DND-41 (cell line): ENCODE measurements at places on chromosomes 12 and 14.

DNA sequence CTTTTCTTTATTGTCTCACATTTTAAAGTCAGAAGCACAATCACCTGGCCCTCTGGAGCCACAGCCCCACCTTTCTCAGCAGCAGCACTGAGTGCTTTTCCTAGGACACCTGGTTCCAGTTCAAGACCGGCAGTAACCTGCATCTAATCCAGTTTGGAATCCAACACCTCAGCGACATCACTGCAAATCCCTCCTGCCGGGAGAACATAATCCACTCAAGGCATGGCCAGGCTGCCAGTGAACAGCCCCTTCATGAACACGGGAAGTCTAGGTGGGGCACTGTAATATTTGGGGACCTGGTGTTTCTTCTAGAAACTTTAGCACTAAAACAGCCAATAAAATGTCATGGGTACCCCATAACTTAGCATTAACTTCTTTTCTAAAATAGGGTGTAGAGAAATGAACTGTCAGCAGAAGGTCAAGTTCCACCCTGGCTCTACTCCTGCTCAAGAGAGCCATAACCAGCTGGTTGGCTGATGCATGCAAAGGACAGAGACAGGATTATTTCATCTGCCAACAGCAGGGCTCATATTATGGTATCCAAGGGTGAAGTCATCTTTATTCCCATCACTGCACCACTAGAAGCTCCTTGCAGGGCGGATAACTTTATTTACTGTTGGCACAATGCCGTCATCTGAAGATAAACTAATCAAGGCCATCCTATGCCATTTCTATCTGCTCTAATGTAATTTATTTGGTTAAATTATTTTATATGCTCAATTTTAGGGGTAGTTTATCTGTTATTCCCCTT is 76.7 kb downstream of the TTC7B start:
- DNase-seq, result no peak

DNA sequence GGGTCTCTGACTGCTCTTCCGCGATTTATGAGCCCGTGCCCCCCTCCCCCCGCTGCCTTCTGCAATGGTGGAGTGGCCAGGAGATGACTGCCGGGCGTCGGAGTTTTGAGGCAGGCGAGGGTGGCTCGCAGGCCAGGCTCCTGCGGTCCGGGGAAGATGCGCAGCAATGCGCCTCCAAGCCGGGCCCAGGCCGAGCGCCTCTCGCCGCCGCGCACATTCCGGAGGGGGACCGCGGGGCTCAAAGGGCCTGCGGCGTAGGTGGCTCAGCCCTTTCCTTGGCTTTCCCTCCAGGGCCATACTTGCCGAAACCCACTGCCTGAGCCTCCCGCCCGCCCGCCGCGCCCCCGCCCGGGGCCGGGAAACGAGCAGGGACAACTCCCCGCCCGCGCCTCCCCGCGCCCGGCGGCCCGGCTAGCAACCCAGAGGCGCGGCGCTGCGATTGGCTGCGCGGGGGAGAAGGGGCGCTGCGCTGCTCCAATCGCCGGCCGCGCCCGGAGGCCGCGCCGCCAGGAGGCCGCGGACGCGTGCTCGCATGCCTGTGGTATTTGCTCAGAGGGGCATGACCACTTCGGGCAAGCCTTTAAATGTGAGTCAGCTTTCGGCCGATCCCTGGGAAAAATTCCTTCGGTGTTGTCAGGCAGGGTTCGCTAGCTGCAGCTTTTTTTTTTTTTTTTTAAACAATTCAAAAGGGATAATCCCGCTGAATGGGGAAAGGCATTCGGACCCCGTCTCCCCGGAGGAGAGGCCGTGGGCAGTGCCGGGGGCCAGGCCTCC is 157.9 kb upstream of the PARP11 start:
- DNase-seq, result no peak

- no peak for DNase-seq
Observed at GRCh38 chr12:10669533-10669932, 4.3 kb downstream of the STYK1 start.

- DNase-seq, result no peak
Observed at GRCh38 chr12:115710104-115710564, 567.4 kb downstream of the MED13L start.

DNA sequence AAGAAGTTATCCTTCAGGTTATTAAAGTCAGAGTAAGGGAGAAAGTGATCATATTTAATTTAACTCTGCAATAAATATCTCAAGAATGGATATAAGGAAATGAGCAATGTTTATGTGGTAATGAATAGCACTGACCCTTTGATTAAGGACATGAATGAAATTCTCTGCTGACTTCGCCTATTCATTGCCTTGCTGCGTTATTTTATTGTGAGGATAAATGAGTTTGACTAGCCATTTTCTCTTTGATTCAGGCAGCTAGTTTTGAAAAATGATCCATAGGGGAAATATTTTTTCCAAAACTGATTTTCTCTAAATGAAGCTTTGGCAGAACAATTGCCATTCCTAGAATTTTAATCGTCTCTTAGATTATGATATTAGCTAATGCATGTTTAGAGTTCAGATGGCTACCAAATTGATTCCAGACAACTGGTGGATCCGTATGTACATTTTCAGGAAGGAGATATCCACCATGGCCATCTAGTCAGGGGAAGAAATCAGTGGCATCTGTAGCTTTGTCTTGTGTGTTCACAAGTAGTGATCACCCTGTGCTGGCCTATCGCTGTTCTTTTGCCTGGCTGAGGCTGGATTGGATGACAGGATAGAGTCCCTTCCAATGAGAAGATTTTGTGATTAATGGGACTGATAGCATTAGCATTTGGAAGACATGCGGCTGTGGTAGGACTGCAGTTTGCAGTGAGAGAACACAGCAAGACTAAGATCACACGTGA is 302.3 kb upstream of the RGS6 start:
- DNase-seq, result no peak

- DNase-seq, result no peak
Observed at GRCh38 chr12:9721394-9722092, 11.4 kb downstream of the CLECL1 start.

GRCh38 chr12:24081092-24081529 is 131.6 kb upstream of the SOX5 start:
- DNase-seq, result no peak

- no peak for DNase-seq
Observed at GRCh38 chr14:79137045-79137430, 966.9 kb downstream of the NRXN3 start.

DNA sequence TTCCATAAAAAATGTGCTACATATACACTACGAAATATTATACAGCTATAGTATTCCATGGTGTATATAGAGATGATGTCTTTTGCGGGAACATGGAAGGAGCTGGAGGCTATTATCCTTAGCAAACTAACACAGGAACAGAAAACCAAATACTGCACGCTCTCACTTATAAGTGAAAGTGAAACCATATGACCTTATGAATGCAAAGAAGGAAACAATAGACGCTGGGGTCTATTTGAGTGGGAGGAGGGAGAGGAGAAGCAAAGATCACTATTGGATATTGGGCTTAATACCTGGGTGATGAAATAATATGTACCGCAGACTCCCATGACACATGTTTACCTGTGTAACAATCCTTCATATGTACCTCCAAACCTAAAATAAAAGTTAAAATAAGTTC is 142.8 kb downstream of the LRFN5 start:
- peak; percentile 9 for DNase-seq

GRCh38 chr12:27657296-27657695 is 39.0 kb upstream of the REP15 start:
- no peak for DNase-seq

DNA sequence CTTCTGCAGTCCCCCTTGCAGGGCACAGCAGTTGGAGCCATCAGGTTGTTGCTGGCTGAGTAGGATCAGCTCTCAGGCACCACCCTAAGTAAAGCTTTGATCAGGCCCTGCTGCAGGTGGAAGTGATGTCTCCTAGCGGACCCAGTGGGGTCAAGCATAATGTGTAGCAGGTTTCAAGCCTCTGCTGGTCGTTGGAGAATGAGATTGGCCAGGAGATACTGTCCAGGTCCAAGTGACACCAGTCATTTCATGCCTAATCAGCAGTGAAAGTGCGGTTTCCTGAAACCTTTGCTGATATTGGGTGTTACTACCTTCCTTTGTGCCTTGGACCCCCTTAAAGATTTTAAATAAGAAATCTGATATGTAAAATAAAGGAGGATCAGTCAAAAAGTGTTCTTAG is 72.6 kb downstream of the SUSD6 start:
- no peak for DNase-seq

GRCh38 chr12:51905471-51906429 is 1.6 kb upstream of the ACVRL1 start:
- no peak for DNase-seq

DNA sequence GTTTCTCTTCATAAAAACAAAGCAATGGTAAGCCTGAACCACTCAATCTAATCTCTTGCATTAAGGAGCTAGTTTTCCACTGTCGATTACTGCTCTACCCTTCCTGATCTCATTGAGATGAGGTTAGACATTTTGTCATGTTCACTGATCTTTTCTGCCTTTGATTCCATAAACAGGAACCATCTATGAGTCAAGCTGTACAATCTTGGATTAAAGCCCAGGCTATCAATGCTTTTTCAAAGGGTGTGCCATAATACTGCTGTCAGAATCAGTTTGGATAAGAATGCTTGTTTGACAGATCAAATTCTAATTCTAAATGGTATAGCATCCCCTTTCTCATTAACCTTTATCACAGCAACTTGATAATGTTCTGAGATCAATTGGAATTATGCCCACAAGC is 16.1 kb downstream of the GRIP1 start:
- DNase-seq, result no peak

DNA sequence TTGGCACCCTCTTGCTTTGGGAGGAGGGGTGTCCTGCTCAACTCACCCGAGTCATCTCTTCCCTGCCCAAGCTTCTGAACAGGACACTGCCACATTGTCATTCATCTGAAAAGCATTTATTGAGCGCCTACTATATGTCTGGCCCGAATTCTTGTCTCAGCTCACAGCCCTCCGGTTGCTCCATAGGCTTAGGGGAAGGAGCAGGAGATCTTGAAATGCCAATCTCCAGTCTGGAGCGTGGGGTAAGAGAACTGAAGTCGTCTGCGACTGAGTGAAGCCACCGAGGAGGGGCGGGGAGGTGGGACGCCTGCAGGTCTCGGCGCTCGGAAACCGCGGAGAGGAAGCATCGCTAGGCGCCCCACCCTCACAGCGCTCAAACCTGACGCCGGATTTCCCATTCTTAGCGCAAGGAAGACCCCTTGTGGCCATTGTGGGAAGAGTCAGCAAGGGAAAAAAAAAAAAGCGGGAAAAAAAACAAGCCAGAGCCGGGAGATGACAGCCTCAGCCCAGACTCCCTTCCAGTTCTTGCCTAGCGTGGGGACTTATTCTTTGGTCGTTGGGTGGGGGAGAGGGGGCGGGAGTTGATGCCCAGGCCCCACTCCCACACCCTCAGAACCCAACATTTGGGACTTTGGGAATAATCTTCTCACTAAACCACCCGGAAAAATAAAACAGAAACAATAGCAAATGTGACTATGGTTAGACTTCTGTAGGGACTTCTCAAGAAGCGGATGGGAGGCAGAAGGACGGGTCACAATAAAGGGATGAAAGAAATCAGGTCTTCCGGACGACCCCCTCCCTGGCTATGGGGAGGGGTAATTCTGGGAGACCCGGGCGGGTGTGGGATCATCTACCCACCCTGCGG is 28.2 kb upstream of the SMUG1 start:
- DNase-seq, result peak; percentile 92

DNA sequence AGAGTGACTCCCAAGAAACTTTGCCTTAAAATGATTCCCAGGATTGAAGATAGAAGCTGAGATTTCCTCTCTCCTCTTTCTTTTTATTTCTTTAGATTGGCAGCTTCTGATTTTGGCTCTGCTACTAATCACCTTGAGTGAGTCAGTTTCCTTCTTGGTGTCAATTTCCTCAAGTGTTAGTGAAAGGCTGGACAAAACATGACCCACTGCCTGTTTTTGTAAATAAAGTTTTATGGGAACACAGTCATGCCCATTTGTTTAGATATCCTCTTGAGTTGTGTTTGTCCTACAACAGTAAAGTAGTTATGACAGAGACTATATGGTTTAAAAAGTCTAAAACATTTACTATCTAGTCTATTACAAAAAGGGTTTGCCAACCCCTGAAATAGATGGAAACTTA is 227.2 kb upstream of the TBX3 start:
- DNase-seq, result no peak

- DNase-seq, result no peak
Observed at GRCh38 chr12:62632411-62632918, 165.8 kb downstream of the MON2 start.

DNA sequence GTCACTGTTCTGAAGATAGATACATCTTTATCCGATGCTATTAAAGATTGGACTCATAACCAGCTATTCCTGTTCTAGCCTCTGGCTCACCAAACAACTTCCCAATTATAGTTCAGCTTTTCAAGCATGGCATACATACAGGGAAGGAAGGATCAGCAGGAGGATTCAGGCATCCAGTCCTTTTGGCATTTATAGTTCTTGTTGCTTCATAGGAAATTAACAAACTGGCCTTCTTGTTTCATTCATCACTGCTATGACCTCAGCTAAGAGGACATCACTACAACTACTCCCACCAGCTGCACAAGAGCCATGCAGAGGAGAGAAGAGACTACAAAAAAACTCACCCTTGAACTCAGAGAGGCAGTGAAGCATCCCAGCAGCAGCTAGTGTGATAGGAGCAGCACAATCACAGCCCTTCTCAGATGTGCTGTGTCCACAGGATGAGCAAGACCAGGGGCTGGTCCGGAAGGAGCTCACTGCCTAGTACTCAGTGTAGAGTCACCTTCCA is 100.5 kb downstream of the SPTSSA start:
- no peak for DNase-seq

DNA sequence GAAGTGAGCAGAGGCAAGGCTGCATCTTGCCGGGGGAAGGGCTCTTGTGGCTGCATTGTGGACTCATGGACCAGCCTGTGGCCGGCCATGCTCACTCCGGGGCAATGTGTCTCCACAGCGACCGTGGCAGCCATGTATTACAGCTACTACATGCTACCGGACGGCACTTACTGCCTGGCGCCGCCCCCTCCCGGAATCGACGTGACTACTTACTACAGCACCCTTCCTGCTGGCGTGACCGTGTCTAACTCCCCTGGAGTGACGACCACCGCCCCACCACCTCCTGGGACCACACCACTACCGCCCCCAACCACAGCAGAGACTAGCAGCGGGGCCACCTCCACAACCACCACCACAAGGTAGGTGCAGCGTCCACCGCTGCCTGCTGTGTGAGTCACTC is 42.1 kb downstream of the SFSWAP start:
- no peak for DNase-seq

GRCh38 chr12:70788774-70789173 is 131.8 kb downstream of the PTPRR start:
- no peak for DNase-seq

GRCh38 chr12:3533703-3534386 is 42.8 kb downstream of the PRMT8 start:
- DNase-seq, result no peak

DNA sequence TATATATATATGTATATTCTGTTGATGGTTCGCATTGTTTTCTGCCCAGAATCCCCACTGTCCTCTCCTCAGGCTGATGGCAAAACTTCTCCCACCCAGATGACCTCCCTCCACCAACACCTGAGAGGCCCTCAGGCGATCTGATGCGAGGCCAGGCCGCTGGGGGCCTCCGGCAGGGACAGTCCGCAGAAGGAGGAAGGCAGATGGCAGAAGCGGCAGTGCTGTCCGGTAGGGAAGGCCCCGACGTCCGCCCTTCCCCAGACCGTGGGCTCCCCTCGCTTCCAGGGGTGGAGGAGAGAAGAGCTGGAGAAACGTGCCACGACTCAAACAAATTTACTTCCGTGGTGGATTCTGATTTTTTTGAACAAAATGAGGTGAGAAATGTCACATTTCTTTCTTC is 178.3 kb upstream of the RGS6 start:
- no peak for DNase-seq

GRCh38 chr12:21644516-21644915 is 13.1 kb downstream of the LDHB start:
- DNase-seq, result no peak

- no peak for DNase-seq
Observed at GRCh38 chr12:106358396-106359241, 1.1 kb downstream of the POLR3B start.
